CD4-positive, alpha-beta T cell treated with Interleukin-4 for 4 hours (primary cell): ENCODE measurements at places on chromosomes 2 and 18.

GRCh38 chr2:73939419-73939818 lies 12.7 kb downstream of the DGUOK start:
- peak; percentile 34 for DNase-seq

GRCh38 chr2:10269711-10270610 lies 32.7 kb upstream of the HPCAL1 start:
- no peak for DNase-seq

GRCh38 chr18:45255197-45255890 lies 359.9 kb upstream of the SLC14A2 start:
- no peak for DNase-seq

GRCh38 chr2:187215532-187216240 lies 232.4 kb downstream of the CALCRL start:
- no peak for DNase-seq

DNA sequence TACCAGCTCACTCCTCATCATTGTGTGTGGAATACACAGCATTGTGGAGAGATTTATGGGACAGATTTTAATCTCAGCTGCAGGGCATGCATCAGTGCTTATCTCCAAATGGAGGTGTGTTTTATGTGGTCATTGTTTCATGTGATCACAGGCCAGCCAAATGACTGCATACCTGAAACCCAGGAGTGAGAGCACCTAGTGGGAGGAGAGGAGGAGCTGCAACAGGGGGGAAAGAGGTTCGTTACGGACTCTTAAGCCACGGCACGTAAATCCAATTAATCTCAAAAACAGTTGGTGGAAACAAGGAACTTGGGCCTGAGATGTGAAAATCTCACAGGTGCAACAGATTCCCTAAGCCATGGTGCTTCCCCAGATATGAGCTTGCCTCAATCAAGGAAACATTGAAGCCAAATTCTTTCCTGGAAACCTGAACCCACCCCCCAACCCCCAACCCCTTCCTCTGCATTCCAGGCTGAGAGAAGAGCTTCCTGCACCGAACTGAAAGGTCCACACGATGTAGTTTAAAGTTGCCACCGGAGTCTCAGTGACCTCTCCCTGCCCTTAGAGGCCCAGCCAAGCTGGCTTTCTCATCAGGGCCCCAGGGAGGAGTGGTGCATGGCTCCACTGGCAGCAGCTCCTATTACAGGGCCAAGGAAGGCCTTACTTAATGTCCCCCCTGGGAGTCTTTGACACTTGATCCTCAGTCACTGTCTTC lies 167.4 kb downstream of the C1D start:
- no peak for DNase-seq

DNA sequence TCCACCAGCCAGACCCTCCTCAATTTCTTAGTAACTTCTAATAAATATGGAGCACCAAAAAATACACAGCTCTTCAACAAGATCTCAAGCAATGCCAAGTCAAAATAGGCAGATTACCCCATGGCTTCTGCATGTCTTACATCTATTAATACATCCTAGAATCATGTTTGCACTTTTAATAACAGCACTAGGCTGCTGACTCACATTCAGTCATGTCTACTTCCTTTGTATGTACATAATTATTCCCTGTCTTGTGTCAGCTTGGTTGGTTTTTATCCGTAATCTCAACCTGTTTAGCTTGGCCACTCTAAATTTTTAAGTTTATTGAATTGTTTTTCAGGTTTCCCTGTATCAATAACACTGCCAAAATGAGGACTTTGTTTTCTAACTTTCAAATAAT lies 420.1 kb upstream of the ACVR2A start:
- DNase-seq = no peak

GRCh38 chr2:32534831-32535230 lies 93.0 kb upstream of the TTC27 start:
- DNase-seq = no peak

- DNase-seq = no peak
Observed at GRCh38 chr2:110867078-110867477, 134.7 kb downstream of the ACOXL start.

- no peak for DNase-seq
Observed at GRCh38 chr2:185643434-185643833, 95.2 kb upstream of the FSIP2 start.

DNA sequence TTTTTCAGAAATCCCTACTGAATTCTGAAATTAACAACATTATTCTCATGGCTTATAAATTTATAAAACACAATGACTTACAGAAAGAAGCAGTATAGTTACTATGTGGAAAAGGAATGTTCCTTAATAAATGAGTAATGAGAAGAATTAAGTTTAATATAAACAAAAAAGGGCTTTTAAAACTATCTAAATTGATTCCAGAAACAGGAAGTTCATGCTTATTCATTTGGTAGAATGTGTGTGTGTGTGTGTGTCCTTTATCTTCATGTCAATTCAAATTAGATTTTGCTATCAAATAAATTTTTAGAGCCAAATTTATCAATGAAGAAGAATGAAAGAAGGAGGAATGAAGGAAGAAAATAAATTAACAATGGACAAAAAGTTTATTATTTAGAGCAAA lies 440.8 kb upstream of the LRRTM4 start:
- no peak for DNase-seq

GRCh38 chr18:76055025-76055424 lies 440.0 kb downstream of the ZNF516 start:
- DNase-seq = no peak

DNA sequence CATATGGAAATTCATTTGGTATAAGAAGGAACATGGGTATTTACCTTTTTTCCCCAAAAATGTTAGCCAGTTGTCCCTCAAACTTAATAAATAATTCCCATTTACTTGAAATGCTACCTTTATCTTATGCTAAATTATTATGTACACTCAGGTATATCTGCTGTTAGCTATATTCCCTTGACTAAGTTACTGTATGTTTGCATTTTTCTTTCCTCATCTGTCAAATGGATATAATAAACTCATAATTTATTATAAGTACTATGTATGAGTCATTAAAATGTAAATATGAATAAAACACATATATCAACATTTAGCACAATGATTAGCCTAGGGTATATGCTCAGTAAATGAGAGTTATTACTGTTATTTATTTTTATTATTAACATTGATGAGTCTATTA lies 117.4 kb downstream of the PMS1 start:
- DNase-seq = no peak

DNA sequence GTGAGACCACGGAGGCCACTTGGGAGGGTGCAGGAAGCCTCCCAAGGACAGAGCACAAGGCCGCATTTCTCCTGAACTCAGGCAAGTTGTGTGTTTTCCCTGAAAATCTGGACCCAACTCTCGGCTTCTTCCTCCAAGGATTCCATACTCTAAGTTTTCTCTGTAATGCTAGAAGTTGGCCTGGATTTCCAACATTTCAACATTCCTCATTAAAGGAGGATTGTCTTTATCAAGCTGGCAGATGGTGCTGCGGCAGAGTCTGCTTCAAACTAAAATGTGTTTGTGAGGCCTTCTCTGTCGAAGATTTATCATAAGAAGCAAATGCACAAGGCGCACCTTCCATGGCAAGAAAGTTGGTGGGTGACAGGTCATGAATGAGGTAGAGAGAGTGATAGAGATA lies 94.4 kb upstream of the SATB2 start:
- no peak for DNase-seq

DNA sequence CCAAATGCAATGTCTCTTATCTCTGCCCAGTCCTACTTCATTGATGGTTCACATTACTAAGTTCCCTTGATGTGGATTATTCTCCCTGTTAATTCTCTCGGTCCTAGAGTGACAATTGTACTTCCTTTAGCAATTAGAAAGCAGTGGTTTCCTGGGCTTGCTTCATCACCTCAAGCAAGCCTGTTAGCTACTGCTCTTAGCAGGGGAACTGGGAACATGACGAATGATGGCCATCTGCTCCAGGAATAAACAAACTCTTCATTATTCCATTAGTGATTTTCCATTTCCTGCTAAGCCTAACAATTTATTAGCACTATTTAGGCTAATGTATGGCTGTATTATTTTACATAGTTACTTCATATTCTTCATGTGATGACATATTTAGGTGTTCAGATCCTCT lies 331.8 kb downstream of the MTX2 start:
- DNase-seq = no peak

DNA sequence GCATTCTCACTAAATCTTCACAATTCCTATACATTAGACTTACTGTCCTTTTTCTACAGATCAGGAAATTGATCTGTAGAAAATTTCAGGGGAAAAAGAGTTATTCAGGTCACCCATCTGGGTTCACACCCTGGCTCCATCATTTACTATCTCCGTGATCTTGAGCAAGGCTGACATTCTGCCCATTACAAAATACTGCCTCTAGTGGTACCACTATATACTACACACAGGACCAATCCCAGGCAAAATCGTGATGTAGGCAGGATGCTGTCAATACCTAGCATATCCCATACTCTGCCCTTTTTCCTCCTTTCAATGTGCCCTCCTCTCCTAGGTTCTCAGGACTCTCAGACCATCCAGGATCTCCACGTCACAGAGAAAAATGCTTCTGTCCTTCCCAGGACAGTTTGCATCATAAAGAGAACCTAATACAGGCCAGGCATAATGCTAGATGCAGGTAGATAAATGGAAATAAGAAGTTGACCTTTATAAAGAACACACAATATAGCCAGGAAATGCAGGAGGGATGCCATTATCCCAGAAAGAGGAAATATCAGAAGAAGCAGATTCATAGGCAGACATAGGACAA lies 101.9 kb downstream of the CDH20 start:
- no peak for DNase-seq

- DNase-seq = no peak
Observed at GRCh38 chr2:98914713-98915580, 21.1 kb downstream of the CRACDL start.

DNA sequence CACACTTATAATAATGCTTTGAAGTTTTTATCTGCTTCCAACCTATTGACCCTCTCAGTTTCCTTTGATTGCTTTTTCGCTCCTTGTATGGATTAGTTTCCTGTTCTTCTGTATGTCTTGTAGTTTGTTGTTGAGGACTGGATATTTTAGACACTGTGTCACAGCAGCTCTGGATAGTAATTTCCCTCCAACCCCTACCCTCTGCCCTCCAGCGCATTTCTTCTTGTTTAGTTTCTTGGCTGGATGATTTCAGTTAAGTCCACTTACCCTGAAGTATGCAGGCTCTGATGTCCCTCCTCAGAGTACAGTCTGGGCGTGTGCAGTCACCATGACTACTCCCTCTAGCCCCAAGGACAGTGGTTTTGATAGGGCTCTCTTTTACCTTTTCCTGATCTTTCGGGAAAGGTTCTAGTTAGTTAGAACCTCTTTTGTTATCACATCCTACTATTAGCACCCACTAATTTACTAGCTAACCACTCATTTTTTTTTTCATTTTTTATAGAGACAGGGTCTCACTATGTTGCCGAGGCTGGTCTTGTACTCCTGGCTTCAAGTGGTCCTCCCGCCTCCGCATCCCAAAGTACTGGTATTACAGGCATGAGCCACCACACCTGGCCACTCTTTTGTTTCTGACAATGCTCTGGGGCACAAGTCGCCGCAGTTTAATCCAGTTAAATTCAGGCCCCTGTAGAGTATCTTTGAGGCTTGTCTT lies 16.3 kb upstream of the LYG1 start:
- no peak for DNase-seq

GRCh38 chr2:189954989-189955388 lies 107.5 kb downstream of the MSTN start:
- no peak for DNase-seq

GRCh38 chr2:195536906-195537305 lies 120.1 kb upstream of the SLC39A10 start:
- no peak for DNase-seq

DNA sequence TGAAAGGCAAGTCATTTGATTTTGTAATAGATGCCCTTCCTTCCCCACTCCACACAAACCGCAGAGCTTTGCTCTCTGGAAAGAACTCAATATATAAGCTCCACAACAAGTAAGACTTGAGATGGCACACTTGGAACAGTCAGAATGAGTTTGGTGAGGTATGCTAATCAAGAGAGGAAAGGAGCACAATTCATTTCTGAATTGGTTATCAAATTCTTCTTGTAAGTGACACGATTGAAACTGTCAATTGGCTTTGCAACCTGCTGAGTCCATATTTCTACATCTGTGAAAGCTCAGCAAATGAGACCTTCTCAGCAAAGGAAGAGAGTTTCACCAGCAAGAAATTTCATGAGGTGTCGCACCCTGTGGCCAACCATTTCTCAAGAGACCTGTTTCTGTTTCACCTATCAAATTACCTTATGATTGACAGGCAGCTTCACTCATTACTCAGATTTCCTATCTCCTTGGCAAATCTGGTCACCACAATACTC lies 19.1 kb downstream of the CTLA4 start:
- DNase-seq = peak; percentile 37

DNA sequence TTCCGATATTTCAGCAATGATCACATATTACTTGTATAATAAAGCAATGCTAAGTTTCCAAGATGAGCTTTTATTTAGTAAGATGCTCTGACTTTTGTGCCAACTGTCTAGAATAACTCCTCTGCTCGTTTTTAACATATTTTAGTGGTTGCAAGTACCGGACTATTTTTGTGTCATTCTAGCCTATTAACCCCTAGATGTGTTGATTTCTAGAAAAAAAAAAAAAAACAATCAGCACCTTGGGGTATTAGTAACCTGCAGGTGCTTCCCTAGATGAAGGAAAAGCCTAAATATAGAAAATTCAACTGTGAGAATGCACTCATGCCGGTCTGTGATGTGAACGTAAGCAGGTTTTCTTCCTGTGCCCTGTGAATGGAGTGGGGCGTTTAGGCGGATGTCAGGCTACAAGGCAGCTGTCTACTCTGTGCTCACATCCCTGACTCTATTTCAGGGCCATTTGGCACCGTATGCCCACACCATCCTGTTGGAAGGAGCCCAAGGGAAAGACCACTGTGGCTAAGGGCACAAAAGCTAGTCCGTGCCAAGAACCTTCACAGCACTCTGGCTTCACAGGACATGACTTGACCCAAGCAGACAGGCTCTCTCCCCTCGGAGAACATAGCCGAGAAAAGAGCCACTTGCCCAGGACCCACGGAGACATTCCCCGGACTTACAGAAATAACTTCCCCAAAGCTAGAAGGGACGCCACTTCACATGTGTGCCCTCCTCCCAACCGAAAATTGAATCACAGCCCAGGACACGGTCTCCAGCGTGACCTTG lies 60.9 kb upstream of the AGAP1 start:
- DNase-seq = no peak

- no peak for DNase-seq
Observed at GRCh38 chr2:7882296-7882695, 799.6 kb upstream of the ID2 start.

GRCh38 chr2:124402274-124402673 lies 377.2 kb downstream of the CNTNAP5 start:
- no peak for DNase-seq

GRCh38 chr2:212961255-212961654 lies 190.2 kb downstream of the IKZF2 start:
- no peak for DNase-seq
